ENCODE measurements at places on chromosomes 6 and 20.

GRCh38 chr20:50824137-50824536 is 29.3 kb downstream of the BCAS4 start:
- peak; percentile 71 for ATAC-seq

- ATAC-seq = no peak
Measured at GRCh38 chr6:136007345-136007744, 155.8 kb downstream of the PDE7B start.

DNA sequence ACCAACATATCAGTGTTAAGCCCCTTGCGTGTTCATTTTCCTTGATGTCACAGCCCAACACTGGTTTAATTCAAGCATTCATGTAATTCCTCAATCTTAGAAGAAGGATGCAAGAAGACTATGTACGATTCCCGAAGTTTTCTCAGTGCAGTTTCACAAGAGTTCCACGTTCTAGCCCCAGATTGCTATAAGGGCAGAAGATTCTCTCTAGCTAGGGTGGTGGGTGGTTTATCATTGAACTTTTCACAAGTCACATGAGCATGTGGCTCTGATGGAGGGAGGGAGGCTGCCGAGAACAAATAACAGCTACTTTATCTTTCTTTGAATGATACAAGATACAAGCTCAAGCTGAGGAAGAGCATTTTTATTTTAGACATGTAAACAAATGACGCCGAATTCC is 71.9 kb upstream of the NHSL1 start:
- no peak for ATAC-seq

DNA sequence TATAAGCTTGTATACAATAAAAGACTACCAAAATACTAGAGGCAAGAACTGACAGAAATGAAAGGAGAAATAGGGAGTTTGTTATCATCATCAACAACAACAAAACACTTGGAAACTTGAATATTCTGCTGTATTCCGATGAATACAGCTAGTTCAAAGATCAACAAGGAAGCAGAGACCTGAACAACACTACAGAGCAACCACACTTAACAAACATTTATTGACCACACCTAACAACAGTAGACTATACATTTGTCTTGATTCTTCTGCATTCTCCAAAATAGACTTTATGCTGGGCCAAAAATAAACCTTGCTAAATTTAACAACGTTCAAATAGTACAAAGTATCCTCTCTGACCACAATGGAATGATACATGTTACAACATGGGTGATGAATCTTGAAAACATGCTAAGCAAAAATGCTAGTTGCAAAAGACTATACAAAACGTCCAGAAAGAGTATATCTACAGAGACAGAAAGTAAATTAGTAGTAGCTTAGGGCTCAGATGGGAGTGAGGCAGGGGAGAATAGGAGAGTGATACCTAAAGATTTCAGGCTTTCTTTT is 39.1 kb upstream of the PAK5 start:
- ATAC-seq = no peak
